T-helper 2 cell treated with Interferon-gamma antibody and Interleukin-4, amounts not matched to agents 5 μg/mL and 100 μg/mL, for 36 hours (primary cell): ENCODE measurements at places on chromosomes 3 and 15.

DNA sequence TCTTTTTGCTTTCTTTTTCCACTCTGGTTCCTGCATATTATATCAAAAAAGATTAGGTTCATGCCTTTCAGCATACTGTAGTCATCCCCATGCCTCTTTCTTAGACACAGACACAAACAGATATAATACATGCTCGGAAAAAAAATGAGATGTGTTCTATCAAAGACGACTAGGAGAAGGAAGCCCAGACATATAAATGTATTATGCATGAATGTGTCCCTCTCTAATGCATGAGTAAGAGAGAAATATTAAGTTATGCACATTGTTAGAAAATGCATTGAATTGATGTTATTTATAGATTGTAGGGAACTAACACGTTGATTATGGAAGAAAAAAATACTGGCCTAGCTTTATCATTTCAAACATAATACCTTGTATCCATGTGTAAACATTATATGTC is 252.4 kb upstream of the BCHE start:
- no peak for DNase-seq
- no peaks in the 10 kb centered on the region for H3K4me1 ChIP-seq
- no peak overlapping the region for H3K27ac ChIP-seq
- no peaks in the 10 kb centered on the region for H3K36me3 ChIP-seq
- no peak overlapping the region for H3K4me3 ChIP-seq

DNA sequence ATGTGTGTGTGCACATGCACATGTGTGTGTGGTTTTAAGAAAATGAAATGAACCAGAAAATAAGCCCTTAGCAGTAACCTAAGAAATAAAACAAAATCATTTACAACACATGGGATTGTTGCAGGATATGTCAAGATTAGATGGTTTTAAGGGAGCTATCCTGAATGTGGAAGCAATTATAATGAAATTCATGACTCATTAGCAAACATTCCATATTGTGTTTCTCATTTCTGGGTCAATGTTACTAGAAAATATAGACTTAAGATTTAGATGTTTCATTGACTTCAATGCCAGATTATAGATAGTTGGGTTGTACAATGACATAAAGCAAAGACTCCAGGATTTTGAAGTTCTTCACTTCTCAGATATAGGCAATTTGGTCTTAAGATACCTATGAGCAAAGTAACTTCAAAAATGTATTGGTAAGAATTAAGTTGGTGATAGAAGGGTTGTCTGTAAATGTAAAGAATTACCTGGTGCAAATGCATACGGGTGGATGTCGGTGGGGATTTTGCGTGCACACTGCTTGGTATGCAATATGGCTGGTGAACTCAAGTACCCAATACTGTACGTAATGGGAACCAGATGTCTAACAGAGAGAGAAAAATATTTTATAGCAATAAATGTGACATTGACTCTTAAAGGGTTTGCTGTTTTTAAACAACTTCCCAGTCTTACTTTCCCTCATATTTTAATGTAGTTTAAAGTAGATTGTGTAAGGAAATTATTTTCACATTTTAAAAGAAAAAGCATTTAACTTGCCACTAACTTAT is 53.9 kb upstream of the NR2F2 start:
- H3K36me3 ChIP-seq: no peaks in the 10 kb centered on the region
- no peak overlapping the region for H3K27ac ChIP-seq
- no peak overlapping the region for H3K4me3 ChIP-seq

DNA sequence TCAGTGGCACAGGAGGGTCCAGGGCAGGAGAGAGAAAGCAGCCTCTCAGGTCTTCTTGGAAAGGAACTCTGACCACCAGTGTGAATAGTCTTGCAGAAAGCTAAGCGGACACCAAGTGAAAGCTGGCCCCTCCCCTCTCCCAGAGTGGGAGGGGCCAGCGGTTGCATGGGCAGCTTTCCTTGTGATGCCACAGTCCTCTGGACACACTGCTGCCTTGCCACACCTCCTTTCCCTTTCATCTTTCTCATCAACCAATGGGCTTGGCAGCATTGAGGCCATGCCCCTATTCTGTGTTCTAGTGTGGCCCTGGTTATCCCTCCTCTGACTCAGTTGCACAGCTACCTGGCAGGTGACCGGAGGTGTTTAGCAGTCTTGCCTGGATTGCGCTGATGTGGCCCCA is 49.7 kb upstream of the GOLGA6B start:
- H3K4me3 ChIP-seq: no peak overlapping the region
- H3K36me3 ChIP-seq: no peaks in the 10 kb centered on the region
- no peaks in the 10 kb centered on the region for H3K4me1 ChIP-seq
- H3K27ac ChIP-seq: no peak overlapping the region

GRCh38 chr15:78944202-78944625 is 632 bp downstream of the CTSH start:
- peaks cover 11% of the 10 kb centered on the region for H3K4me1 ChIP-seq
- H3K27ac ChIP-seq: no peak overlapping the region
- peaks cover 12% of the 10 kb centered on the region for H3K36me3 ChIP-seq
- no peak for DNase-seq

- H3K27me3 ChIP-seq: no peaks in the 10 kb centered on the region
- peaks cover 55% of the 10 kb centered on the region for H3K36me3 ChIP-seq
- H3K4me1 ChIP-seq: peaks cover 61% of the 10 kb centered on the region
- peak overlapping the region; percentile 8 for H3K4me3 ChIP-seq
- DNase-seq: no peak
Observed at GRCh38 chr3:105834768-105835167, 34.0 kb downstream of the CBLB start.
